ENCODE measurements at places on chromosomes 2 and 18.

DNA sequence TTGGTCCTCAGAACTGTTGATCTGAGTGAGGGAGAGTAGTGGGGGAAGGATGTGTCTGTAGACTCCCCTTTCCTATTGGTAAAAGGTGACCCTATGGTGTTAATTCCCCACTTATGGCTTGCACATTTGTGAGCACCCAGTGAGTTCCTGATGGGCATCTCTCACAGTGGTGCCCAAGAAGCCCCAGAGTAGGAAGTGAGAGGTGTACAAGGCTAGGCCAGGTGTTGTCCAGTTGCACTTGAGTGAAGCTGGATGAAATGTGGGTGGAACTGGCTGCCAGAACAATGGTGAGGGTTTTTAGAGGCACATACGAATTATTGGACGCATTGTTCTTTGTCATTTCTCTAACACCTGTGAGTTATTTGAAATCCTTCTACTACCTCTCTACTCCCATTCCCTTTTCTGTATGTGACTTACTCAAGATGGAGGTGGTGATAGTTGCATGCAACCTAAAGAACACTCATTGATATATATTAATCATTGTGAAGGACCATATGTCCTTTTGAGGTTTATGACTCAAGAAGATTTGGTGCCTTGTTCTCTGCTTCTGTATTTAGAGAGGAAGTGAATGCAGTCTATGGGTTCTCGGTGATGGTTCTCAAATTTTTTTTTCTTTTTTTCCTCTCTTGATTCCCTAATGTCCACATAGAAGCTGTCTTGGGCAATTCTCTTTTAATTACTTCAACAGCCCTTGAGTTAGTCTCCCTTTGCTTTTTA, 162.7 kb downstream of the FSHR start:
- no peak for DNase-seq

- DNase-seq = no peak
These were observed 38.1 kb upstream of the LBH start for GRCh38 chr2:30193104-30193681.

GRCh38 chr2:8546612-8547283, 135.1 kb upstream of the ID2 start:
- DNase-seq = no peak

DNA sequence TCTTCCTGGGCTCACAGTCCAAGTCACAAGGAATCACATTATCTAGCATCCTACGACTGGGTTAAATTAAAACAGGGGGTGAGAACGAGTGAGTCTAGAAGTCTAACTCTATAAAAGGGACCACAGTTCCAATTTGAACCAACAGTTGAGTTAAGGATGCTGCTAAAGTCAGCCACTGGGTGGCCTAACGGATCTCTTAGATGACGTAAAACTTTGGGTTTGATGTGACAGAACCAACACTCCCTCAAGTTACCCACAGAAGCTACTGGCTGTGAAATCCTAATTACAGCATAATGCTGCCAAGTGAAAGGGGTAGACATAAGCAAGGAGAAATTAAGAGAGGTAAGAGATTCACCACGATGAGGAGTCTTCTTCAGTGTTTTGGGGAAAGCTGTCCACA, 32.7 kb upstream of the RUFY4 start:
- no peak for DNase-seq

DNA sequence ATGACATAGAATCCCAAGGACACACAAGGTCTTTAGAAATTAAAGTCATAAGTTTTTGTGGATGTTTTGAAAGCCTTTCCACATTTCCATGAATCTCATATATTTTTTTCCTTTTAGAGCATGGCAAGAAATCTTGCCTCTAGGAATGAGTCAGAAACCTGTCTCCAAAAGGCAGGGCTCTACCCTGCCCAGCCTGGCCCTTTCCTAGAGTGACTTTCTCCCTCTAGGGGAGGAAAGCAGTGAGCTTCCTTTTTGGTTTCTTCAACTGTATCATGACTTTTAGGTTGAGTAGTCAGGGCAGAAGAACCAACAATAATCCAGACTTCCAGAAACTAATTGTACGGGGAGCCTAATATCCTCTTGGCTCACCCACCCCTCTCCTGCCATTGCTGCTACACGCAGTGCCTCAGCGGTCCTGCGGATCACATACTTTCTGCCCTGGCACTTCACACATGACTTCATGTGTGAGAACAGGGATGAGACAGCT, 300.3 kb downstream of the AGPS start:
- no peak for DNase-seq

GRCh38 chr2:126945118-126945517, 46.4 kb downstream of the TEX51 start:
- DNase-seq = no peak

DNA sequence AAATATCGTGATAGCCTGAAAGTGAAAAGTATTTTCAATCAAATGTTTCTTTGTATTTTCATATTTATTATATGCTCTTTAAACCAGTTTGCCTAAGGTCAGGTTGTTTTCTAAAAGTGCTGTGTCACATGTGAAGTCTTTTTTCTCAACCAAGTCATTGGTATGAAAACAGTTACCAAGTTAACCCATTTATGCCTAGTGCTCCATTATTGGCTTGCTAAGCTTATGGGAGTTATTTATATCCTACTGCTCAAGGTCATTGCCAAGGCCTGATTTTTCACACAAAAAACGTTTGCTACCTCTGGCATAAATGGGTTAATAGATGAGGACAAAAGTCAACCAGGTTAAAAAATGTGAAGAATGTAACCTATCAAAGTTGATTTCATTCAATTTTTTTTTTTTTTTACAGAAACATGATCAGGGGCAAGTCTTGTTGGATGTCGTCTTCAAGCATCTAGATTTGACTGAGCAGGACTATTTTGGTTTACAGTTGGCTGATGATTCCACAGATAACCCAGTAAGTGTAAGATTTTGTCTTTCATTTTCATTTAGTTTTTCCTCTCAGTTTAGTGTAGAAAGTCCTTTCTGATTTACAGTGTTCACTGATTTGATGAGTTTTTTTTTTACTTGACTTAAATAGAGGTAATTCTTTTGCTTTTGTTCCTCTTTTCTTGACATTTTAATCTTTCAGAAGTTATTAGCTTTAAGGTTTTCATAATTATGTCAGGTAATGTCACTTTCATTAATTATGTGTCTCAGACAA, 102.6 kb downstream of the PTPN4 start:
- DNase-seq = no peak

DNA sequence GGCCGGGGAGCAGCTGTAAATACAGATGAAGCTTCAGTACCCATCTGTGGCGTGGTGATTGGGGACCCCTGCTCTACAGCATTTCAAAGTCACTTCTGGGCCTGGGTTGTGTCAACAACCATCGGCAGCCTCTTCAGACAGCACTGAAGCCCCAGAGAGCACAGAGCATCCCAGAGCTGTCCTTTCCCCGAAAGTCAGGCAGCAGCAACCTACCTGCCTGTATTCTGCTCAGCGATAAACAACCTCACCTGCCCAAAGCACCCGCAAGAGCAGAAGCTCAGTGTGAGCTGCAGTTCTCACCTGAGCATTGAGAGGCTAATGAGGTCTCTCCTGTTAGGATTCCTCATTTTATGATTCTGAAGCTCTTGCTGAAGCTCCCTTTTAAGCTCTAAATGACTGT, 19.3 kb downstream of the TRABD2A start:
- no peak for DNase-seq
